ENCODE measurements at places on chromosomes 4 and X.

DNA sequence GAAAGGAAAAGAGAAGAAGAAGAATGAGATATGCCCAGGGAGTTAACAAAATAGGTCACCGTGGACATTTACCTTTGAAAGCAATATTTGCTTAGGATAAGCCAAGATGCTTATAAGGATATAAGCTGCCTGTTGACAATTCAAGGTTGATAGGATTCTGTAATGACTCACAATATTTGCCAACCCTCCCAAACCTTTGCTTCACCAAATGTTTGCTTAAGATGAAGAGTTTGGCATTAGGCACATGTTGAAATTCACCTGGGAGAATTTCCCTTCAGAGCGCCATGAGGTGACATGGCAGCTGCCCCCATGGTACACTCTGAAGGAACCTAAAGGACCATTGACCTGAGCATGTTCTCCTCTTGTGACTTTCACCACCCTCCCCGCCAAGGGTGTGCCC is 4.6 kb downstream of the PALLD start:
- no peak for DNase-seq

GRCh38 chr4:113610537-113610936 is 151.0 kb downstream of the CAMK2D start:
- DNase-seq = no peak

DNA sequence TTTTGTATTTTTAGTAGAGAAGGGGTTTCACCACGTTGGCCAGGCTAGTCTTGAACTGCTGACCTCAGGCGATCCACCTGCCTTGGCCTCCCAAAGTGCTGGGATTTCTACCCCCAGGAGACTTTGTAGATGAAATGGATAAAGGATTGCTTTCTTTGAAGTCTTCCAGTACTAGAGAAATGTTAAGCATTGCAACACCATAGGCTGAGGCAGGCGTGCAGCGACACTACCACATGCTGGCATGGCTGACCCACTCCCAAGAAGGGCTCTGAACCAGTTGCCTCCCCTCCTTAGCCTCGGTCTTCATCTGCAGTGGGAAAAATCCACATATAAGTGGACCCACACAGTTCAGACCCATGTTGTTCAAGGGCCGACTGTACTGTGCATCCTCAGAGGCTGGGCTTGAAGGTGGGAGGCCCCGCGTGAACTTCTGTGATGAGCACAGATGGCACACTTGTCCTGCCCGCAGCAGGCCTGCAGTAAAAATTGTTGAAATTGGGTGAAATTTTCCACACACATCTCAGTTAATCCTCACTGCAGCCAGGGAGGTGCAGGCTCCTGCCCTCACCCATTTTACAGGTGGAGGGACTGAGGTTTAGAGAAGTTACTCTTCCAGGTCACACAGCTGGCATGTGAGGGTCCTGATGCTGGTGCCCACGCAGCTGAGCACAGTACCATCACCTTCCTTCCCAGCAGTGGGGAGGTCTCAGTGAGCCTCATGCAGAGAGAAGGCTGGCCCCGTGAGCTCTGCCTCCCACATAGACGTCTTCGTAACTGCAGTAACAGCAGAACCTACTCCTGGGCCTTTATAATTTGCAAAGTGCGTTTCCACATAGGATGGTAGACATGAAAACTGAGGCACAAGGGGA is 35.5 kb downstream of the HTRA3 start:
- DNase-seq = no peak

GRCh38 chr4:21415728-21416127 is 532.8 kb downstream of the KCNIP4 start:
- no peak for DNase-seq

DNA sequence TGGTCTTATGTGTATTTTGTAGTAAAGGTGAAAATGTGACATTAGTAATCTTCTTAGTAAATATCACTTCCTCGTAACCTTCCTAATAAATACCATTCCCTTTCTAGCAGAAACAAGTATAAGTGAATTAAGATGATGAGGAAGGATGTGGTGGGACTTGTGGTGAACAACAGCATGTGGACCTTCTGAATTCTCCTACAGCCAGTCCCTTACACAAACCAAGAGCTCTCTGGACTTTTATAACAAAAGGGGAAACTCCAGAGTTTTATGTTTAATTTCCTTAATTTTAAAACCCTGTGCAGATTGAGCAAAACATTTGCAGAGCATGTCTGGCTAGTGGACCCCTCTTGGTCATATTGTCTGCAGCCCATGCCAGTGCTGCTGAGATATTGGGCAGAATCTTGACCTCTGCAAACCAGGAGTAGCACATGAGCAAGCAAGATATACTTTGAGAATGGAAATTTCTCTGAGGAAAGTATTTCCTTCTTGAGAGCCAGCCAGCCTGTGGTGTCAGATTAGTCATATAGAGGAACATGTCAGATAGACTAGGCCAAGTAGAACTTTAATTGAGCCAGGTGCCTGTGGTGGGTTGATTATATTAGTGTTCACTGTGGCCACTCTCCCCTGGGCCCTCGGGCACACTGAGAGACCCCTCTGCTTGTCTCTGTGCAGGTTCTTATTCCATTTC is 328.2 kb downstream of the DKK2 start:
- no peak for DNase-seq

- DNase-seq = no peak
Measured at GRCh38 chr4:134700251-134700650, 498.7 kb upstream of the PABPC4L start.

GRCh38 chr4:147581606-147582350 is 35.4 kb upstream of the TMEM184C start:
- no peak for DNase-seq

- no peak for DNase-seq
Measured at GRCh38 chr4:154456240-154456639, 35.4 kb downstream of the DCHS2 start.

DNA sequence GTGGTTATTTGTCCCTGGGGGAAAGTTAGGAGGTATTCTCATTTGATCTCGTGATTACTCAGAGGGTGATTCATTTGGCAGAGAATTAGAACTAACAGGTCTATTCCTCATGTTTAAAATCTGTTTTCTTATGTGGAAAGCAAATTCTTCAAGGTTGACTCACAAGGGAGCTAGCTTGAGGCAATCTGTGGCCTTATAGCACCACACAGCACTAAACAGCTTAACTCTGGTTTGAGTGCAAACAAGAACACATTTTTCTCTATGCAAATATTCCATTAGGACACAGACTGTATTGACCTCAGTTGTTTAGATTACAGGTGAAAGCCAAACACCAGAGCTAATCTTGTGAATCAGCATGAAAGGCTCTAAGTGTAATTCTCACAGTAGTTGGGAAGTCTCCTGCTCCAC is 694.4 kb upstream of the POU3F4 start:
- no peak for DNase-seq

GRCh38 chrX:1554469-1555210 is 17.7 kb upstream of the P2RY8 start:
- DNase-seq = no peak

DNA sequence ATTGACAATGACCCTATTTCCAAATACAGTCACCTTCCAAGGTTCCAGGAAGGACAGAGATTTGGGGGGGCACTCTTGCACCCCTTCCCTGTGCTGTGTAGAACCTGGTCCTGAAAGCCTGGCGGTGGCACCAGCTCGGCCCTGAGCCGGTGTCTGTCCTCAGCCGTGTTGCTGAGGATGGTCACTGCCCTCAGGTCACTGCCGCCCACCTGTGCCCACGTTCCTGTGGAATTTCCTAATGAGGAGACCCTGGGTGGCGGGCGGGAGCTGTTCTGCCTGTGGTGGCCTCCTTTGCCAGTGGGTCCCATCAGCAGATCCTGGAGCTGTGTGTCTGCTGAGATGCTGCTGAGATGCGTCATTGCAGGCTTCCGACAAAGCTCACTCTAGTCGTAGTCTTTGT is 32.9 kb downstream of the NELFA start:
- DNase-seq = no peak

GRCh38 chr4:104025251-104025650 is 305.5 kb upstream of the TACR3 start:
- no peak for DNase-seq

DNA sequence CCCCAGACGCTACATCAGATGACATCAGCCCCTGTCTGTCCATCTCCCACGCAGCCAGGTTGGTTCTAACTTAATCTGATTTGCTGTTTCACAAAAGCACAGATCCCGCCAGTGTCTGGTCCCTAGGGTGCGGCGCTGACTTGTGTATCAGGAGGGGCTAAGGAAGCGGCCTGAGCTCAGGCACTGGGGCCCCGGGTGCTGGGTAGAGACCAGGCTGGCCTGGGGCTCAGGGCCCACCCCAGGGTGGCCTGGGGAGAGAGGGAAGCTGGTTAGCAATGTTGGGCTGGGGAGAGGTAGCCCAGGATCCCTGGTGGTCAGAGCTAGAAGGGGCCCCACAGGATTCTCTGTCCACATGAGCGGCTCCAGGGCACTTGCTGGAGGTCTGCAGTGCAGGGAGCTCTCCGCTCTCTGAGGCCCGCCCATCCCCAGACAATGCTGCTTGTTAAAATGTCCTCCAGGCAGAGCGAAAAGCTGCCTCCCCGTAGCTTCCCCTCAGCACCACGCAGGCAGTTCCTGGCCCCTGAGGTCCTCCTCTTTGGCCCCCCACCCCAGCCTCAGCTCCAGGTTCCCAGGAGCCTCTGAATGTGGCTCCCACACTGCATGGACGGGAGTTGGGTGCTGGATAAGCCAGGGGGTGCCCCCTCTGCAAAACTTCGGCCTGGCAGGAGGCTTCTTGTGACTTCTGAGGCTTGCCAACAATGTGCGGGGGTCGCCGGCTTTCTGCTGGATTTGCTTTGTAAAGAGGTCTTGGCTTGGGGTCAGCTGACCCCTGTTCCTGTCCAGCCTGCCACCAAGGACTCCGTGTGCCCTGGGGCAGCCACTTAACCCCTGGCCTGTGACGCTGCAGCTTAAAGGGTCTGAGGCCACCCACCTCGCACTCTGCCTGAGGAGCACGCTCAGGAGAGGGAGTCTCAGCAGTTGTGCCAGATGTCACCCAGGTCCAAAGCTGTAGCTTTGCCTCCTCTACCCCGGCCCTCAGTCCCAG is 112.9 kb downstream of the CPZ start:
- no peak for DNase-seq

- no peak for DNase-seq
Measured at GRCh38 chr4:171742436-171742835, 70.8 kb upstream of the GALNTL6 start.

DNA sequence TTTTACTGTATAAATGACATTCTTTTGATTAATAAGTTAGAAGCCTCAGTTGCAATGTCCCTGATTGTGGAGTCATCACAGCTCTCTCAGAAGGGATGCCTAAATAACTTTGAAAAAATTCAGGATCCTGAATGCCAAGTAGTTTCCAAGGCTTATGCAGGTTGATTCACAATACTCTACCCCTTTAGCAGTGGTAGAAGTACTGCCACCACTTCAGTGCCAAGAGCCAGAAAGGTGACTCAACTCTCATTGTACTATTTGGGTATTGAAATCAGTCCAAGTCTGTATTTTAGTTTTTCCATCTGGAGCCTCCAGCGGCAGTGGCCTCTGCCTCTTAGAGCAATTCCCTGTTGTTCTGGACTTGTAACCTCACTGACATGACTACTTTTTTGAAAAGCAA is 320.1 kb upstream of the NDST4 start:
- no peak for DNase-seq
